SJCRH30 (cell line): ENCODE measurements at places on chromosomes 13 and 19.
A peak's percentile ranks its signal among the peaks of the same experiment; 100 is the strongest.

DNA sequence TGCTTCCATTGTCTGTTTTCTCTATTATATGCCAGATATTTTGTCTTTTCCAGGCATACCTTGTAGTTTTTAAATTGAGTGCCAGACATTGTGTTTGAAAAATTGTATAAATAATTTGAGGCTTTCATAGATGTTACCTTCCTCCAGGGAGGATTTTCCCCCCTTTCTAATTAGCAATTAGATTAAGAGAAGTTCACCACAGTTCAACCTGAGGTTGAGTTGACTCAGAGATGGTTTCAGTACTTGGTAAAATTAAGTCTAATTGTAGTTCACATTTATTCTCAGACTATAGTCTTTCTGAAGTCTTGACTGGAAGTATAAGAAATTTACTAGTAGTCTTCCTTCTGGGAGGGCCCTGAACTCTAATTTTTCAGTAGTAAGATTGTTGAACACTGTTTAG lies 104.1 kb upstream of the SCEL start:
- DNase-seq = no peak

DNA sequence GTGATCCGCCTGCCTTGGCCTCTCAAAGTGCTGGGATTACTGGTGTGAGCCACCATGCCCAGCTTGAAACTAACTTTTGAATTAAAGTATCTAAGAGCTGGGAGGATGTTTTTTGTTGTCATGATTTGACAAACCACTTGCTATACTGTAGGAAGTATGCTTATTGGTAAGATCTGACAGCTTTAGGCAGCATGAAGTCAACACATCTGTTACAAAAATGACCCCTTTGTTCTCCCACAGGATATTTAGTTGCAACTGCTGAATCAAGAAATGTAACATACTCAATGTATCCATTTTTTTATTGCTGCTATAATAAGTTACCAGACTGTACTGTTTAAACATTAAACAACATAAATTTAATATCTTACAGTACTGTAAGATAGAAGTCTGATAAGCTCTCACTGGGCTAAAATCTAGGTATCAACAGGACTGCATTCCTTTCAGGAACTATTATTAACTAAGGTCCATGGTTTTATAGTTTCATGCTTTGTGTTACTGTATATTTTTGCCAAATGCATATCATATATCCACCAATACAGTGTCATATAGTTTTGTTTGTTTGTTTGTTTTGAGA lies 22.8 kb upstream of the LRP3 start:
- DNase-seq = no peak

DNA sequence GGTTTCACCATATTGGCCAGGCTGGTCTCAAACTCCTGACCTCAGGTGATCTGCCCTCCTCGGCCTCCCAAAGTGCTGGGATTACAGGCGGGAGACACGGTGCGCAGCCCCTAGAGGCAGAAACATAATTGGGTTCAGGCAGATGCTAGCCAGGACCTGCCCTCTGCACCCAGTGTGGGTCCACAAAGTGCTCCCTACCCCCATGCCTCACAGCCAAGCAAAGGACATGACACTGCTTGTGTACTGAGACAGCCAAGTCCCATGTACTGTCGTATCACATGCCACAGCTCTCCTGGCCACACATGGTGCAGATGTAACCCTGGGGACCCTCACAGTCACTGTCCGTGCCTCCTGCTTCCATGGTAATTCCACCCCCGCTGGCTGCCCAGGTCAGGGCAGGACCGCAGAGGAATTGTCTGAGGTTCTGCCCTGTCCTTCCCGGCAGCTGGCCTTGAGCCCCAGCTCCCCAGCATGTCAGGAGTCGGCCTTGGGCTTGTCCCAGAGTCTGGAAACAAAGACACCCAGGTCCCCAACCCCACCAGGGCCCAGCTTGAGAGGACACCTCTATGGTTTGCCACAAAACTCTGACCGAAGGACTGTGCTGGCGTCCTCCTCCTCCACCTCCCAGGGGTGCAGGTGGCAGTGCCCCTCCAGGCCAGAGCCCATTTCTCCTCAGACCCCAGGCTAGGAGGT lies 7.6 kb downstream of the PRR36 start:
- no peak for DNase-seq

DNA sequence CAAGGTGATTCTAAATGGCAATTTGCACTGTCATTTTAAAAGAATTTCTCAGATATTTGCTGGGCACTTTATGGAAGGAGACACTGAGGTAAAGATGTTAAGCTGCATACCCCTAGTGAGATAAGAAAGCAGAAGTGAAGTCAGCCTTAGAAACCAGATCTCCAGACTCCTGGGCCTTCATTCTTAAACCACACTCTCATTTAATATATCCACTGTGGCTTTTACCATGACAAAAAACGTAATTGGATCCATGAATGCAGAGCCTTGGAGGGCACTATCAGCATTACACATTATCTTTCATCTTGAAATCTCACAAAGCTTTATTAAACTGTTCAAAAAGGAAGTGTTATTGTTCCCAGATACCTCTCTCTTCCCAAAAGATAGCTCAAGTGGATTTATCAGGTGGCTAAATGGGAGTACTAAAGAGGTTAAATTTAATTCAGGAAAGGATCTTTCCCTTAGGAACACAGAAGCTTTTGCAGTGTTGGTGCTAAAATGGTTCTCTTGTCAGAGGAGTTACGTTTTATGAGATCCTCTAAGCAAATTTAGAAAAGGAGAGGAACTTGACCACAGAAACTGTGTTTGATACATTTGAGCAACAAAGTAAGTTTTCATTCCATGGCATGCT lies 1060.4 kb downstream of the EFNB2 start:
- peak; percentile 41 for DNase-seq

- DNase-seq = no peak
Measured at GRCh38 chr13:48655291-48655690, 1.6 kb downstream of the CYSLTR2 start.

- no peak for DNase-seq
Measured at GRCh38 chr13:47168618-47169017, 271.8 kb upstream of the HTR2A start.

DNA sequence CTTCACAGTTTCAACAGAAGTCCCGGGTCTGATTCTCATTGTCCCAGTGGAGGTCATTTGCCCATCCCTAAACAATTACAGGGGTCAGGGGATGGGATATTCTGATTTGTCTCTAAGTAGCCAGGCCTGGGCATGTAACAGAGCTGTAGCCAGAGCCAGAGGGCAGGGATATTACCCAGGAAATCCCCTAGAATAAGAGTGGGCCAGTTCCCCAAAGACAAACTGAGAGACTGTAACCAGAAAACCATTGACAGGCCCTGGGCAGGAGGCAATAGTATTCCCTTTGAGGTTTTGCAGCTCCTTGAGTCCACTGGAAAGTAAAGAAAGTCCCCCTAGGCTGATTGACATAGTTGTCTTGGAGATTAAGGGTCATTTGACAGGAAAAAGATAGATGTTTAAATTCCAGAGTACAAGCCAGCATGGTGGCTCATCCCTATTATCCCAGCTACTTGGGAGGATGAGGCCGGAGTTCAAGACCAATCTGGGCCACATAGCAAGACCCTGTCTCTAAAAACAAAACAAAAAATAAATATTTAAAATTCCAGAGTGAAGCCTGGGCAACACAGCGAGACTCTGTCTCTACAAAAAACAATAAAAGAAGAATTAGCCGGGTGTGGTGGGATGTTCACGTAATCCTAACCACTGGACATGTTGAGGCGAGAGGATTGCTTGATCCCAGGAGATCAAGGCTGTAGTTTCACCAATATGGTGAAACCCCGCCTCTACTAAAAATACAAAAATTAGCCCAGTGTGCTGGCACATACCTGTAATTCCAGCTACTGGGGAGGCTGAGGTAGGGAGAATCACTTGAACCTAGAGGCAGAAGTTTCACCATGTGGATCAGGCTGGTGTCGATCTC lies 1.9 kb upstream of the SDHAF1 start:
- DNase-seq = no peak

DNA sequence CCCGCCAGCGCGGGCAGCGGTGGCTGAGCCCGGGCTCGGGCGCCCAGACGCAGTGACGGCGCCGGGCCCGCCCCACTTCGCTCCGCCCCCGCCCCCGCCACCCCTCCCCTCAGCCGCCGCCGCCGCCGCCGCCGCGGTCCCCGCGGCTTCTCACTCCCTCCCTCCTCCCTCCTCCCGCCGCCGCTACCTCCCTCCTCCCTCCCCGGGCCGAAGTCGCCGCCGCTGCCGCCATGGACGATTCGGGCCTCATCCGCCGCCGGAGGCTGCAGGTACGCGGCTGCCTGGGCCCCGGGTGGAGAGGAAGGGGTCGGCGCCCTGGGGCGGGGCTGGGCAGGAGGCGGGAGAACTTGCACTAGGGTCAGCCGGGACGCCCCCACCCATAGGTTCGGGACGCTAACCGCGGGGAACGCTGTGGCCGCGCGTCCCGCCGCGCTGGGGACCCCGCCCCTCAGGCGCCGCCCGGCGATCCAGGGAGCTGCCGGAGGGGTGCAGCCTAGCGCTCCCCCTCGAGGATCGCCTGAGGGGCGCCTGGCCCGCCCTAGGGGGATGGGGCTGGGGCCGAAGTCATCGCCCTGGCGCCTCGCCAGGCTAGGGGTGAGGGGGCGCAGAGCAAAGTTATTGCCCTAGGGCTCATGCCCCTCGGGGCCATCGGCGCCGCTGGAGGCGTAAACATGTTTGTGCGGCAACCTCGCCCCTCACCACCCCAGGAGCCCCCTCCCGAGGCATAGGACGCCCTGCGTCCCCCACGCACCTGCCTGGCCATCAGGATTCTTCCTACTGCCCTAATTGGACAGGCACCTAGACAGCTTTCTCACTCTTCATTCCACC lies 427 bp downstream of the RTBDN start:
- peak; percentile 75 for DNase-seq

DNA sequence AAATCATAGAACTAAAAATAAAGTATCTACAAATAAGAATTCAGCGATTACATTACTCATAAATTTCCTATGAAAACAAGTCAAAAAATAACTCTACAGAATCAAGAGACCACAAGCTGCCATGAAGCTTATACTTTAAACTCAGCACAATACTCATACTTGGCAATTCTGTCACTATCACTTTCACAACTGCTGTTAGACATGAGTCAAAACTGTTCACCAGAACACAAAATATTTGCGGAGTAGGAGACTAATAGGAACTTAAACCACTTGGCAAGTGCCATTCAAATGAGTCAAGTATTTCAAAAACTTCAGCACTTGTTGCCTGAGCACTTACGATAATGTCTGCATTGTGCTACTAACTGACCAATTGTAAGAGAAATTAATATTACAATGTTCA lies 387.8 kb upstream of the GPC6 start:
- no peak for DNase-seq

- no peak for DNase-seq
Measured at GRCh38 chr13:106348075-106348840, 187.2 kb downstream of the EFNB2 start.

- peak; percentile 97 for DNase-seq
Measured at GRCh38 chr19:58326914-58327726, at the start of gene ZSCAN22. Gene ZSCAN22 (plus strand): TSS chr19:58326994. CDS start chr19:58334803, 7,809 bp downstream.

DNA sequence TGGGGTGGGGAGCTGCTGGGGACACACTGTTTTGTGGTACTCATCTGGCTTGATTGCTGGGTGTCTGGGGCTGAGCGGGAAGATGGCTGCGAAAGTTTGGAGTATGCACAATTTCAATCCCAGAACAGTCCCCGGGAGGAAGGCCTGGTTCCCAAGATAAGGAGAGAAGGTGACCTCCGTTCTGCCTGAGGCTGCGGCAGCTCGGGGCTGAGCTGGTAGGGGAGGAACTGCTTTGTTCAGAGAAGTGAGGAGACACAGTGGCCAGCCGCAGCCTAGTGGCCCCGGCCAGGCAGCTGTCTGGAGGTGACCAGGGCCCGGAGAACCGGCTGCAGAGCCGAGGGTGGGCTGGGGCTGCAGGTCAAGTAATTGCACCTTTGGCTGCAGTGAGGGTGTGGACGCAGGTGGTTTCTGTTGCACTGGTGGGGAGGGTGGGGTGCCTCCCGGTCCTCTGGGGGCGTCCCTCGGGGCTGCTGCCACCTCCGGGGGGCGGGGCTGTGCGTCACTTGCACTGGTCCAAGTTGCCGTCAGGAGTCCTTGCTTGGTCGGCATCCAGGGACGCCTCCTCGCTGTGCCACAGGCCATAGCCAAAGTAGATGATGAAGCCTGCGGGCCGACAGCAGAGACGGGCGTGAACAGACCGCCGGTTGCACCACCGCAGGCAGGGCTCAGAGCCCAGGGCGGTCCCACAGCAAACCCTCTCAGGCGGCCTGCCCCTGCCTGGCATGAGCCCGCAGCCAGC lies 81.3 kb downstream of the SLC7A1 start:
- DNase-seq = no peak

DNA sequence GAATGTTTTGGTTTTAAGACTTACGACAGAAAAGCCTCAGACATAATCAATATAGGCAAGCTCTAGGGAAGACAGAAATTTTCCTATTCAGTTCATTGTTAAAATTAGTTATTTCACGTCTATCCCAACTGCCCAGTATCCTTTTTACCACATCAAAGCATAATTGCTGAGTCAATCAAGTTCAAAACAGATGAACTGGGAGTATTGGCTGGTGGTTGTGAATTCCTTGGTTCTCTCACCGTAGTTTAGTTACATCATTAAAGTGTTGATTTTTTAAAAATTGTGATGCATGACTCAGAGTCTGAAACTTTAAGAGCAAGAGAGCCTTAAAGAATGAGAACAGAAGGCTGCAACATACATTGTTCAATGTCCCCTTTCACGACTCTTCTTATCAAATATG lies 143.3 kb upstream of the FREM2 start:
- DNase-seq = no peak

DNA sequence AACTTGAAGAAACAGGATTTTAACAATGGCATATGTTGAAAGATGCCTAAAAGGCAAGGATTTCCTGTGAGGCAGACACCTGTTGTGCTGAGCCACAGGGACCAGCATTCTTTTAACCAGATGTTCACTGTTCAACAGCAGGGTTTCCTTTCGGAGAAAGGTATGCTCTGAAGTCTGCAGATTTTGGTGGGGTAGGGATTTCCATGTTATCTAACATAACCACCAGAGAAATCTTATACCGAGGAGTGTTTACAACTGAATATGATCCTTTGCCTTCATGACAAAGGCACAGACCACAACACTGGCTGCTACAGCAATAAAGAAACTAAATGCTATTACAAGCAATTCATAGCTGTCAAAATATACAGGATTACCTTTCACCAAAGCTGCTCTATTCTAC lies 48.1 kb downstream of the MPHOSPH8 start:
- DNase-seq = peak; percentile 56

- no peak for DNase-seq
Measured at GRCh38 chr19:35247526-35248309, 1.1 kb upstream of the LSR start.

- no peak for DNase-seq
Measured at GRCh38 chr19:11324748-11325389, 14.6 kb downstream of the RAB3D start.

DNA sequence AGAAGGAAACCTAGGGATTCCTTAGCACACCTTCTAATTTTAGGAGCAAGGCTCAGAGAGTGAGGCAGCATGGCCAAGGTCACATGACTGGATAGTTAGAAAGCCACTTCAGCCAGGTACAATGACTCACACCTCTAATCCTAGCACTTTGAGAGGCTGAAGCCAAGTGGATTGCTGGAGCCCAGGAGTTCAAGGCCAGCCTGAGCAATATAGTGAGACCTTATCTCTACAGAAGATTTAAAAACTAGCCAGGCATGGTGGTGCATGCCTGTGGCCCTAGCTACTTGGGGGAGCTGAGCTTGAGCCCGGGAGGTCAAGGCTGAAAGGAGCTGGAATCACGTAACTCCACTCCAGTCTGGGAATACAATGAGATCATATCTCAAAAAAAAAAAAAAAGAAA lies 69.2 kb downstream of the TEX26 start:
- no peak for DNase-seq

GRCh38 chr19:35246466-35247092 lies 2.2 kb upstream of the LSR start:
- DNase-seq = no peak
